ENCODE measurements at places on chromosomes 6 and 20.
A peak's percentile ranks its signal among the peaks of the same experiment; 100 is the strongest.

DNA sequence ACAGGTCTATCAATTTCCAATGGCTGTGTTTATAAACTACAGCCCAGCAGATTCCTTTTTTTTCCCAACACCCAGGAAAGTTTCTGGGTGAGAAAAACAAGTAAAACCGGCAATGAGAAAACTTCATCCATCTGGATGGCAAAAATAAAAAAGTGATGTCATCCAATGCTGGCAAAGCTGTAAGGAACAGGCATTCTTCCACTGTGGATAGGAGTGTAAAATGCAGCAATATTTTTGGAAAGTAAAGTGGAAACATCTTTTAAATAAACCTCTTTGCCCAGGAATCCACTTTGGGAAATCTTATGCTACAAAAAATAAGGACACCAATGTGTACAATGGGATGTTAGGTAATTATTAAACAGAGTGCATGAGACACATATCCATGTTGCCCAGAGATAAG lies 102.1 kb upstream of the NT5E start:
- no peak for DNase-seq

GRCh38 chr20:44960103-44960852 lies at the start of gene TOMM34:
TSS of gene TOMM34 (minus strand) at chr20:44960397. CDS start at chr20:44960333, 64 bp downstream.
- peak; percentile 94 for DNase-seq

GRCh38 chr6:127918506-127919427 lies 17.9 kb upstream of the THEMIS start:
- DNase-seq, result no peak

DNA sequence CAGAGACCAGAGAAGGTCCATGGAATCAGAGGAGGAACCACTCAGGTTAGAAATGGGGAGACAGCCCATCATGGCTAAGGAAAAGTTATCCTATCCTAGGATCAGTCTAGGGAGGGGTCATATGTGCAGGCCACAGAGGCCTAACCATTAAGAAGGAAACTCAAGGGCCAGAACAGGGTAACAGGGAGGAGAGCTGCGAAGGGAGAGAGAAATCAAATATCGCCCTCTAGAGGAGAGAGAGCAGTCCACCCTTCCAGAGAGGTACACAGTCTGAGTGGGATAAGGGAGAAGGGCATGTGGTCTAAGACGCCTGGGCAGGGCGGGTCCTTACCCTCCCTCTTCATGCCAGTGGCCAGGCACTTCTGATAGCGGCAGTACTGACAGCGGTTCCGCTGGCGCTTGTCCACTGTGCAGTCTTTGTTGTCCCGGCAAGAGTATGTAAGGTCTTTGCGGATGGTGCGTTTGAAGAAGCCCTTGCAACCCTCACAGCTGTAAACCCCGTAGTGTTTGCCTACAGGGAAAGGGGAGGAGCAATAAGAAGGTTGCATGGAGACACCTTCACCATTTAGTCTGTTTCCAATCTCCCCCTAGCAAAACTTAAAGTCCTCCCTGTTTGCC lies 2.9 kb downstream of the RXRB start:
- no peak for DNase-seq

GRCh38 chr20:58177799-58178198 lies 50.7 kb downstream of the ANKRD60 start:
- no peak for DNase-seq

DNA sequence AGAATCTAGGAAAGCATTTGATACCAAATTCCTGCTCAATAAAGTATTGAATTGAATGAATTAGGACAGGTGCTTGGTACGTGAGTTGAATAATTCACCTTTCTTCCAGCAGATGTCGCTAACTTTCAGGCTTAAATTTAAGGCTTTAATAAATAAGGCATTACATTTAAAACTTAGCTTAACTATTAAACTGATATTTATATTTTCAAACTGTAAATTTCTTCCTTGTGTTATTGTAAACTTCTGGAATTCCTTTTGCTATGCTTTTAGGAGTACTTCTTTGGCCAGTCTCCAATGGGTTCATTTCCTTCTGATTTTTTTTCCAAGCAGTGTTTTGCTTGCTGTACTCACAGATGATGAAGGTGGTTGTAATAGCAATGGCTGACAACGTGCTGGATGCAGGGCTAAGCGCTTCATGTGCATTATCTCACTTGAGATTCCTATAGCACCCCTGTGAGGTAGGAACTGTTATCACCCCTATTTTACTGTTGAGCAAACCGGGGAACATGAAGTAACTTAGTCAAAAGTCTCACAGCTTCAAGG lies 71.3 kb upstream of the SLC2A12 start:
- DNase-seq, result no peak

DNA sequence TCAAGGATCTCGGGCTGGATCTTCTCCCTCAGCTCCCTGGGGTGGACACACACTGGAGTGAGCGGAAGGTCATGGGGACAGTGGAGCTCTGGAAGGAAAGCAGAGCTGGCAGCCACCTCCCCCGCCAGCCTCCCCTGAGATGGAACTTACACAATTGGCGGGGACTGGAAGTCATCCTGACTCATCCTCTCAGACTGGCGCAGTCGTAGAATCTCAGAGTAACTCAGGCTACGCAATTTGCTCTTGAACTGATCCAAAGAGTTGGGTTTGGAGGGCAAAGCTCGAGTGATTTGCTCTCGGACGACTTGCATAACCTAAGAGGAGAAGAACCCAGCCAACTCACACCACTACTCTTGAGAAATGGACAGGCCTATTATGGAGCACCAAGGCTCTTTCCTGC lies 34.8 kb downstream of the ELMO2 start:
- DNase-seq, result no peak

DNA sequence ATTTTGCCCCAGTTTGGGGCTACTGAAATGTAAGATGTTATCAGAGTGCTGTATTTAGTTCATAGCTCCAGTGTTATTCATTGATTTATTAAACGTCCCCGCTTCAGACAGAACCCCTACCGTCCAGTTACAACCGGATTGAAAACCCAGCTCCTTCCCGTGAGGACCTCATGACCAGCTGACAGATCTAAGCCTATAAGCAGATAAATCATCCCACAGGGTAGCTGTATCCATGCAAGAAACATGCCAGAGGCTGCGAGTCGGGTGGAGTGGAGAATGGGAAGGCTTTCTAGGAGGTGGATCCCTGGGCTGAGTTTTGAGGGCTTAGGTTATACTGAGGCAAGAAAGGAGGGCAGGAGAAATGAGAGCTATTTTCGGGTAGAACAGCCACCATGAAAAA lies 260.0 kb downstream of the ARID1B start:
- no peak for DNase-seq

DNA sequence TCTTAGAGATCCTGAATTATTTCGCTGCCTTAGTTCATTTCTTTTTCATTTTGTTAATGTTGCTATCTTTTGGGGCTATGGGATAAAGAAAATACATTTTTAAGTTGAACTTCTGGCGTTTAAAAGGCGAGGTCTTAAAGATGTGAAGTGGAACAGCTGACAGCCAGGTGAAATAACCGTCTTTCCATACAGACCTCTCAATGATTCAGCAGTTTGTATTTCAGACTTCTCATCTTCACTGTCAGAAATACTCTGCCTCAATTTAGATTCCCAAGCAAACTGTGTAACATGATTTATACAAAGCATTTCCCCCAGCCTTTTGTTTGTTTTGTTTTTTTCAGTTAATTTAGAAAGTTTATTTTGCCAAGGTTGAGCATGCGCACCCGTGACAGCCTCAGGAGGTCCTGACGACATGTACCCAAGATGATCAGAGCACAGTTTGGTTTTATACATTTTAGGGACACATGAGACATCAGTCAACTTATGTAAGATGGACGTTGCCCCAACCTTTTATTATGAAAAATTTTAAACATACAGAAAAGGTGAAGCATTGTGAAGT lies 40.0 kb downstream of the SLC9A8 start:
- DNase-seq, result no peak

GRCh38 chr6:132084811-132085509 lies 133.8 kb upstream of the CCN2 start:
- DNase-seq, result no peak

GRCh38 chr20:47392015-47392720 lies 35.7 kb upstream of the ZMYND8 start:
- DNase-seq, result no peak

Measured in GM12892 (cell line).